ENCODE measurements at places on chromosomes 11 and 22.
A peak's percentile ranks its signal among the peaks of the same experiment; 100 is the strongest.

DNA sequence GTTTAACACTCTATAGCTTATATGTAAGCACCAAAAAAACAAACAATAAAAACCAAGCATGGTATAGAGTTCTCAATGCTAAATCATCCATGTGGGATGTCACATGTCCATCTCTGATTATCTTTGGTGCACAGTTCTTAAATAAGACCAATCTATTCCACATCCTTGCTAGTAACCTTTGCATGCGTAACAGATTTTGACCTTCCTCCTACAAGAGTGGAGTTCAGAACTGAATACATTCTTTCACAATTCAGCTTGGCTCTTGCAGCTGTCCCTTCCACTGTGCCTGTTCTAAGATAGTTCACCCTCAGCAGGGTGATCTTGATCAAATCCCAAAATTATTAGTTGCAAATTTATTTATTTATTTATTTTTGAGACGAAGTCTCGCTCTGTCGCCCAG lies 21.1 kb downstream of the PRR14L start:
- DNase-seq = no peak

DNA sequence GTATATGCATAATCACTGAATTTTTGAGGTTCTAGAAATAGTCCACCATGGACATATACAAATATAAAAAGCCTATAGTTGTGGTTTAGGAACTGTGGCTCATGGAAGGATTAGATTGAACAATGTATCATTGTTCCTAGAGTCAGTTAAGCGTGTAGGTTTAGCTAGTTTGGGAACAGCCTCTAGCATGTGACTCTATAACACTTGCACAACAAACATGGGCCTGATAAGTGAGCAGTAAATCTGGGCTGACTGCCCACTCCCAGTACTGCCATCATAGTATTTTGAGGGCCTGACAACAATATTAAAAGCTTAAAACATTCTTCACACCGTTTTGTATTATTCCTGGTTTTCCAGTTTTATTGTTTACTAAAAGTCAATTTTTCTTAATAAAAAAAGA lies 47.0 kb downstream of the YAP1 start:
- no peak for DNase-seq

- no peak for DNase-seq
Measured at GRCh38 chr22:50313600-50313999, 6.2 kb upstream of the PLXNB2 start.

DNA sequence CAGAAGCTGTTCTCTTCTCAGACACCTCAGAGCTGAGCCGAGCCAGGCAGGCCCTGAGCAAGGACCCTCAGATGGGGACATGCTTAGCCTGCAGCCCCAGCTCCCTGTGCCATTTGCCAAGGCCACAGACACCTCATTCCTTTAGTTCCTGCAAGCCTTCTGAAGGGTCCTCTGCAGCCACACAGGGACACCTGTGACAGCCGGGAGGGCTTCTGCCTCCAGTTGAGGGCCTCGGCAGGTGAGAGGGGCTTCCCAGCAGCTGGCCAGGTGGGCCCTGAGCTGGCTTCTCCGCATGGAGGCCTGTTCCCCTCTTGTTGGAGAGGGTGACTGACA lies 18.2 kb downstream of the INCENP start:
- no peak for DNase-seq

DNA sequence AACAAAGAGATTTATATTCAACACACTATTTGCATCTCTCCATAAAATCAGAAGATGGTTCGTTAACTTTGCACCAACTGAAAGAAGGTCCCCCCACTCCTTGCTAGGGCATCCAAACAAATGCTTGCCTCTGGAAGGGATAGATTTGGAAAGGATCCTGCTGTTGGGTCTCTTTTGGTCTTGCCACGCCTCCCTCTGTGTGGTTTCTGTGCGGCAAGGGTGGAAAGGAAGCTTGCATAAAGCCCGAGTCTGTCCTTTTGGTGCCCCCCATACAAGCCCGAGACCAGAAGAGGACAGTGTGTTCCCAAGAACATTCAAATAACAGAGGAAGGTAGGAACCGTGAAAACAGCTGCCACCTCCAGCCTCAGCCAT lies 15.1 kb downstream of the SCGB1A1 start:
- DNase-seq = no peak

- DNase-seq = no peak
Measured at GRCh38 chr11:72688486-72688885, 14.3 kb upstream of the PDE2A start.

GRCh38 chr11:69465236-69466000 lies 16.0 kb upstream of the LINC01488 start:
- no peak for DNase-seq

DNA sequence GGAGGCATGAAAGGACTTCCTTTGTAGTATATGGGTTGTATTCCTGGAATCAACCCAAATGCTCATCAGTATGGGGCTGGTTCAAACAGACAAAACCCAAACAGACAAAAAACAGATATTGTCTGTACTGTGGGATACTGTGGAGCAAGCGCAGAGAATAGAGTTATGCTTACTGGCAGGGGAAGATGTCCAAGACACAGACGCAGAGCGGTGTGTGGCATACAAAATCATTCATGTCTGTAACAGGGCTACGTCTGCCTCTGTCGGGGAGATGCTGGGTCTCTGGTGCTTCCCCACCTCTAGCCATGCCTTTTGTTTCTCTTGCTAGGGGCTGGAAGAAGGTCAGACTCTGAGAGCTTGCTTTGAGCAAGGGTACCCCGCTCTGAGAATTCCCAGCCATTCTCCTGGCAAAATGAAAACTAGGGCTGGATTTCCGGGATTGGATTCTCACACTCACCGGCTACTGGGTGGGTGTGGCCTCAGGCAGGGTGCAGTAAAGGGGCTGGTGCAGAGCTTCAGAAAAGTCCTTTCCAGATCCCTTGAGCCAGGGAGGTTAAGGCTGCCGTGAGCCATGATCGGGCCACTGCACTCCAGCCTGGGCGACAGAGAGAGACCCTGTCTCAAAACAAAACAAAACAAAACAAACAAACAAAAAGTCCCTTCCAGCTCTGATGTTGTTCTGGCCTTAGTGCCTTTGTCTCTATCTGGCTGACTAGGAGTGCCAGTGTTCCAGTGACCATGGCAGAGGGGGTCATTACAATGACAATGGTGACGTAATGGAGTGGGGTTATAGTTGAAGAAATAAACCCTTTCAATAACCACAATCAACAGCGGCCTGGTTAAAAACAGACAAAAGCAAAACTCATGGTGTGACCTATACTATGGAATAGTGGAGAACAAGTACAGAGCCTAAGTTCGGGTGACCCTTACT lies 2.9 kb upstream of the ABCC8 start:
- peak; percentile 22 for DNase-seq

DNA sequence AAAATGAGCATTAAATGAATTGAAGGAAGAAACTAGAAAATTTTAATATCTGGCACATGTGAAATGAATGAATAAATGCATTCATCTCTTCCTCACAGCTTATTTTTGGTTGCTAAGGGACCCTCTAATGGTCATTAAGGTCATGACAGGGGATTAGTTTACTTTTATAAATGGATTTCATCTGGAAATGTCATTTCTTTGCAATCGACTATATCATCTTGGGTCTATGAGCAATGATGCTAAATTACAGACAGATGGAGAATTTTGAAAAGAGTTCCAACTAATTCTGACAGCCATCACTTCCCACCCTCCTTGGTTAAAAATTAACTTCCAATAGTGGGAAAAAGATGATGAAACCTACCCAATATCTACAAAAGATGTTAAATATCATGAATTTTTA lies 98.0 kb downstream of the KIF18A start:
- no peak for DNase-seq

GRCh38 chr11:2474059-2474901 lies 29.5 kb downstream of the KCNQ1 start:
- no peak for DNase-seq

GRCh38 chr22:49398646-49399045 lies 429.0 kb downstream of the BRD1 start:
- DNase-seq = no peak

DNA sequence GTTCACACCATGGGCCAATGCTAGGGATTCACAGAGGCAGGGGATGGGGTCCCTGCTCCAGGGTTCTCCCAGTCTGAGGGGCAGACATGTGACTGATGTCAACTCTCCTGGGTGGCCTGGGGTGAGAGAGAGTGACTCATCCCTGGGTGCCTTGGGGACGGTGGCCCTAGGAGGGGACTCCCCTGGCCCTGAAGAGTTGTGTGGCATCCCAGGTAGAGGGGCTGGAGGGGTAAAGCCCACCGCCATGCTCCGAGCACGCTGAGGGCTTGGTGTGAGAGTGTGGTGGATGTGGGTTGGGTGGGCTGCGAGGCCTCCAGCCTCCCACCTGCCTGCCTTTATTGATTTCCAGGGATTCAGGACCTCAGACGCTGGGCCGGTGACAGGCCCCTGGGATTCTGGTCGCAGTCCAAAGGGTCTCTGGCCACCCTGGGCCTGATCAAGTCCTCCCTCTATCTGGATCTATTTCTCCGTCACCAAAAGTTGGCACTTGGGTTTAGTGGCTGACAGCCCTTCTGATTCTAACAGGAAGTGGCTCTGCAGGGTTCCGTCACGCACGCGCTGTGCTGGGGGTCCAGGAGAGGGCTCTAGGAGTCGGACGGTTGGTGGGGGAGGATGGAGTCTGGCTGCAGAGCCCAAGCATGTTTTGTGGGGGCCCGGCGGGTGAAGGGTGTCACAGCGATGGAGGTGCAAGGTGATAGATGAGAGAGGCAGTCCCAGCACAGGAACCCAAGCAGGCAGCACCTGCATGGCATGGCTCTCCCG lies 27.3 kb upstream of the WNT7B start:
- no peak for DNase-seq

GRCh38 chr11:18907391-18907790 lies 31.8 kb downstream of the MRGPRX1 start:
- DNase-seq = no peak

GRCh38 chr22:50190941-50191741 lies 5.4 kb downstream of the TRABD start:
- no peak for DNase-seq

GRCh38 chr11:6962141-6962540 lies 35.9 kb downstream of the ZNF215 start:
- DNase-seq = no peak

DNA sequence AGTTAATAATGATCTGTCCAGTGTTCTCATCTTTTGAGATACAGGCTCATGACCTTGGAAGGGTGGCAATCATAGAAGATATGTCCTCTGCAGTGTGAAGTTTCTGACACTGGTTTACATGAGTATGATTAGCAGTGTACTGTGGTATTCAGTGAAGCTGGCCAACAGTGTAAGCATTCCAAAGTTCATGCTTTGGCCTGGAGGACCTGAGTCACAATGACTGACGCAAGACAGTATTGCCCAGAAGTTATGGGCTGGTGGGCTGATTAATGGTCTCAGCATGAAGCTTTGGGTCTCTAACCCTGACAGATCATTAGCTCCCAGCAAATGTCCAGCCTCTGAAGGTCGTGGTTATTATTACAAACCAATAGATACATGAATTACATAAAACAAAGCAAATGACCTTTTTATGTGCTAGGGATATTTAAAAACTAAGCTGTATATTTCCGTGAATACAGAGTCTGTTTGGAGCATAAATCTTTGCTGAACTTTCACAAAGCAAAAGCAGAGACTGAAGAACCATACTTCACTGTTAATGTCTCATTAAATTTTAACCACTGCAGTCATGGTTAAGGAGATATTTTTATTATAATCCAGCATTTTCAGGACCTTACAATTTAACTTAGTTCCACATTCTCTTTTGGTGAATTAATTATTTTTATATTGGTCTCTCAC lies 28.3 kb upstream of the USP47 start:
- DNase-seq = no peak

DNA sequence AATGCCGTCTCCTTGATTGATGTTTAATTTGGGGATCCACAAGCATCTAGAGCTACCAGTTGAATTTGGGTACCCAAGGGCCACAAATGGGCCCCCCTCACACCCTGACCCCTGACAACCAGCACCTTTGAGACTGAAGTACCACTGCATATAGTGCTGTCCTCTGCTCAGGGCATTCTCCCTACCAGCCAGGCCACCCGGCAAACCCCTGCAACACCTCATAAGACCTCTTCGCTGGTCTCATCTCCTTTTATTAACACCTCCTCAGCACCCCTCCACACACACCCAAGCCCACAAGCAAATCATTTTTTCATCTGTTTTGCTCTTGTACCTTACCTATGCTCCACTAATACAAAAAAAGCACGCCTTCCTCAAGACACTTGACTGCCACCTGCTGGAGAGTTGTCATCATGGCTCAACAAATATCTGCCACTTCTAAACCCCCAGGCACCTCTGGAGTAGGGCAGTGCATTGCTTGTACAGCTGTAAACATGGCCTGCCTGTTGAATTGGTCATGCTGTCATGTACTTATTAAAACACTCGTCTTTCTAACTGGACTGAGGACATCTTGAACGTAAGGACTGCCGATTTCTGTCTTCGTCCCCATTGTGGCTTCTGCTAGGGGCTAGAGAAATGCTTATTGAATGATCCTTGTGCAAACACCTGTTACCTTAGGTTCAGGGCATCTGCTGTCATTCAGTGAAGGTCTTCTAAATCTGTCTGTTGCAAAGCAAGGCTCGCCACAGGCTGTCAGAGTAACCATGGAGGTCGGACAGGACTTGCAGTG lies 66.5 kb downstream of the BMAL1 start:
- DNase-seq = no peak

DNA sequence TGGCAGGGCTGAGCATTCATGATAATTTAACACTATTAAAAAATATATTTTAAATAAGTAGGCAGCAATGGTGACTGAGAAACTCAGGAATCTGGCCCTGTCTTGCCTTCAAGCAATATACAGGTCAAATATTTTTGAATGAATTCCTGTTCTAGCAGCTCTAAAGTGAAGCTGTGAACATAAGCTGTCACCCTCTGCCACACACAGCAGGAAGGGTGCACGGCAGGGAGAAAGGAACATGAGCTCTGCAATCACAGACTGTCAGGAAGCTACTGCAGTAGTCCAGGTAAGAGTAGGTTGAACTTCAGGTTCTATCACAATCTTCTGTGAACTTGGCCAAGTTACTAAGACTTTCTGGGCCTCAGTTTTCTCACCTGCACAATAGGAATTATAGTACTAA lies 114.8 kb downstream of the SERGEF start:
- DNase-seq = no peak

GRCh38 chr11:80621871-80622270 lies 1181.0 kb upstream of the TENM4 start:
- no peak for DNase-seq

GRCh38 chr11:2585566-2586086 lies 114.2 kb downstream of the KCNQ1OT1 start:
- DNase-seq = no peak

DNA sequence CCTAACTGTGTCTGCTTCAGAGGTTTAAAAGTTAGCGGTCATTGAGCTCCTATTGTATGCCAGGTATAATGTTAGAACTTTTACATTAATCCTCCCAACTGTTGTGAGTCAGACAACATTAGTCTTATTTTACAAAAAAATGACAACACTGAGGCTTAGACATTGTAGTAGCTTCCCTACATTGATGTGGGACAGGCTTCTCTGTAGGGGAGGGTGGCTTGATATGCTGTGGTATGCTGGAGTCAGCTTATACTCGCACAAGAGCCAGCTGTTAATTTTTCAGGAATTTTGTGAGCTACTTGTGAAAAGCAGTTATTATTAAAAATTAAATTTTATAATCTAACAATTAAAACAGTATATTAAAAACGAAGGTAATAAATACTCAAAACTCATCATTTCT lies 64.8 kb upstream of the NAV2 start:
- DNase-seq = no peak
